ENCODE measurements at places on chromosomes 5 and 9.

DNA sequence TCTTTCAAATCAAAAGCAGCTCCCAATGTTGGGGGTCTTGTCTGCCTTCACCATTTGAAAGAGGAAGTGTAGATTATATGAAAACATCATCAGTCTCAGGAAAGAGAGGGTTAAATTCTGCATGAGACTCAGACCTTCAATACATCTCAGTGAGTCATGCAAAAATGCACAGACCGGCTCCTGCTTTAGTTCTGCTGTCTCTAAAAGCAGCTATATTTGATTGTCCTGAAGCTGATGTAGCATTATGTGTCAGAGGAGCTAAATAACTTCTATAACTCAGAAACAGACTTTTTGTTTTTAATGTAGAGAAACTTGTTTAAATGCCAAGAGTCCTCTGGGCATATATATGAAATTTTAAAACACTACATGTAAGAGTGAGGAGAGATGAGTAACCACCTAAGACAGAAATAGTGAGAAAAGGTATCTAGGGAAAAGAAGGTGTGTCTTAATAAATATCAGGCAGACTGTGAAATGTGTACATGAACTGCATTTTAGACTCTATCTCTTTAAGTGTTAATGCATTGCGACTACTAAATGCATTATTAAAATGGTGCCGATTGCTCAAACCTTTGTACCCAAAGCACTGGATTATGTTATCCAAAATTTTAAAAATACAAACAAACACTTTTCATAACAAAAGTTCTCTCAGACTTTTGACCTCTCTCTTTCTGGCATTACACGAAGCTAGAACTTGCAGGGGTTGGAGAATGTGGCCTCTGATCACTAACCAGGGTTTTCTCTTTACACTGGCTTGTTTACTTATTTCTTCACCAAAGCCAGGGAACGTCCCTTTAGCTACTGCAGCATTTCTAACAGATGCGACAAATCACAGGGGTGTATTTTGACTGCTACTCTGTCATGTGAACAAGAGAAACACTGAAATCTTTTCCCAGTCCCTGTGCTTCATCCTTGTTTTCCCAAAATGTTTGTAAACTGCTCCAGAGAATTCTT is 302.3 kb downstream of the ARL15 start:
- peak; percentile 65 for DNase-seq

DNA sequence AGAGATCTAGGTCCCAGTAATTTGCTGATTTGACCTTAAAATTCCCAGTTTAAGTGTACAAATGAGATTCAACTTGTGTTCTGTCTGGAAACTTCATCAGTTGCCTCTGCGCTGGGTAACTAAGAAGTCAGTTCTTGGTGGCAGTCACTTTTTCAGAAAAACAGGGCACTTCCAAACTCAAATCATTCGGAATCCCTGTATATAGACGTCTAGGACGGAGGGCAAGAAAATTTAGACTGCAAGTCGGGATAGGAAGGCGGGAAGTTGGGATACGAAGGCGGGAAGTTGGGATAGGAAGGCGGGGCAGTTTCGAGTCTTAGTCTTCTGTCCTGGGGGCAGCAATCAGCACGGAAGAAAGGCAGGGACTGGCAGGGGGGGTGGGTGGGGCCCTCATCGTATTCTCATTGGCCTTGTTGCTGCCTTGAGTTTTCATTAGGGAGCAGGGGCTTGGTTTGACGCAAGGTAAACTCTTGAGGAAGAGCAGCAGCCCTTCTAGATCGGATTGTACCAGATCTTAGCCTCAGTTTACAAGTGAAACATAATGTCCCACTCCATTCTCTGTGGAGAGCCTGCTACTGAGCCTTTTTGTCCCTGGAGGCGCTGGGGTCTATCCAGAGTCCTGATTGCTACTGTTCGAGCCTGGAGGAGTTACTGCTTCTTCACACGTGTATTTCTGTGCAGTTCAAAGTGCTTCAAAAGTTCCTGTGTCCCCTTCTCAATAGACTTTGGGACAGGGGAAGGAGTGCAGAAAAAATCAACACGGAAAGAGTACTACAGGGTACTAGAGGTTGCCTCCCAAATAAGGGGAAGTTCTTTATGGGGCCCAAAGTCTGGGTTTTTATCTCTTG is 2.7 kb upstream of the PURA start:
- no peak for DNase-seq

DNA sequence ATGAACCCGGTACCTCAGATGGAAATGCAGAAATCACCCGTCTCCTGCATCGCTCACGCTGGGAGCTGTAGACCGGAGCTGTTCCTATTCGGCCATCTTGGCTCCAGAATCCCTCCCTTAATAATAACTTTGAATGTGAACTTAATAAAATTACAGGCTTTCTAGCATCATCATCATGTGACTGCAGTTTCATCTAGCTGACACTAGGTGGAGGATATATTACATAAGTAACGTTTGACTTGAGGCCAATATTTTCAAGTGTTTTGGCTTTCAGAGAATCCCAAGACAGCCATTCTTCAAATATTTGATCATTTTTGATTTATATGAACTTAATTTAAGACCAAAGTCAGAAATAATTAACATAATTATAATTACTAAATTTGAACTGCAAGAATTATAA is 474.9 kb upstream of the CDH10 start:
- no peak for DNase-seq

- DNase-seq = no peak
Measured at GRCh38 chr5:174303035-174303434, 257.5 kb downstream of the NSG2 start.

Measured in fibroblast of upper back skin (primary cell).